Natural killer cell (primary cell): ENCODE measurements at places on chromosomes 16 and 17. TPM values are rescaled to one million over a fixed set of nuclear protein-coding genes. Genes with fewer than 3 reads are reported as not detected.
A peak's percentile ranks its signal among the peaks of the same experiment; 100 is the strongest.

Gene ORMDL3
- 61.6 TPM for total RNA-seq

Gene SLFN14
- 0.47 TPM for total RNA-seq

Gene GINS2
- total RNA-seq: 2.6 TPM

Gene MYL11
- 2.9 TPM for total RNA-seq

Gene ZNF778
- total RNA-seq: 14.1 TPM

Gene EME1
- total RNA-seq: 2.9 TPM

Gene TP53TG3B
- not detected for total RNA-seq

Gene C17orf75
- total RNA-seq: 13.3 TPM

Gene KRTAP2-2
- total RNA-seq: not detected

Gene DPEP2
- total RNA-seq: 61.8 TPM

DNA sequence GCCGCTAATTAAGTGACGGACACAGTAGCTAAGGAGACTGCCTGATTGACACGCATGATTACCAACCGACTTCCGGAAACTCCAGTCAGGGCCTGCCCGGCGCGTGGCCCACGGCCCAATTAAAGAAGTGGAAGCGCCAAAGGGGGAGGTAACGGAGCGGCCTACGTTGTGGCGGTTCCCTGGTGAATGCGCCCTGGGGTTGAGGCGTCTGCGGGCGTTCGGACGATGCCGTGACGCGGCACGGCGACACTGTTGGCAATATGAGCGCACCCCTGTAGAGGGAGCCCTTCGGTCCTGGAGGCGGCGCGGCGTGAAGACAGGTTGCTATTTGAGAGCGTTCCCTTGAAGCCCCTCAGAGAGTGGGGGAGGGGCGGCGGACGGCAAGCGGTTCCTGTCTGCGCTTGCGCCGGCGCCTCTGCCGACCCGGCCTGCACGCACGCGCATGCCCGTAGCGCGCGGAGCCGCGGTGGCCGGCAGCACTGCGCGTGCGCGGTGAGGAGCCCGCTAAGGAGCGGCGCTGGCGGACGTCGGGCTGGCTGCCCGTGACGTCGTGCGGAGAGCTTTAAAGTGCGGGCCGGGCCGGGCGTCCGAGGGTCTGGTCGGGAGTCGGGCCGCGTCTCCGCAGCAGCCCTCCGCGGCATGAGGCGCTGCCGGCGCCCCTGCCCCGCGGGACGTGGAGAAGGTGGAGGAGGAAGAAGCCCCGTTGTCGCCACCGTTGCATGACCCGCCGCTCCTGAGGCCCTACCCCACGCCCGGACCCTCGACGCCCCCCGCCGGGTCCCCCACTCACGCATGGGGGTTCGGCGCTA, at the start of gene ALKBH5:
TSS of gene ALKBH5 (plus strand) at position 495 of the 809 bp plus-strand sequence. CDS start 416 bp downstream, outside the sequence.
- DNase-seq: peak; percentile 99

- no peak for DNase-seq
These were observed 5.5 kb downstream of the VPS4A start for GRCh38 chr16:69316595-69317034.

- DNase-seq: no peak
These were observed 126.4 kb upstream of the MAF start for GRCh38 chr16:79726902-79727301.

DNA sequence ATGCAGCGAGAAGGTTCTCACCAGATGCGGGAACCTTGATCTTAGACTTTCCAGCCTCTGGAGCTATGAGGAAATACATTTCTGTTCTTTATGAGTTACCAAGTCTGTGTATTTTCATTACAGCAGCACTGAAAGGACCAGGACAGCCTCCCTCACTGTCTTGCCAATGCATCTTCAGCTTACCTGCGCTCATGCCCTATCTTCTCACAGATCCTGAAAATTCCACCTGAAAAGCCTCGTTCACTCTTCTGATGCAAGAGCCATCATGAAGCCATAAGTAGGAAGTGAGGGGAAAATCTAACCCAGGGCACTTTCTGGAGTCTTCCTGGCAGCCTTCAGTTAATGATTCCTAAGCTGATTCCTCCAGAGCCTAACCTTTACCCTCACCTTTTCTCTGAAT, 194.0 kb downstream of the SALL1 start:
- DNase-seq: no peak

DNA sequence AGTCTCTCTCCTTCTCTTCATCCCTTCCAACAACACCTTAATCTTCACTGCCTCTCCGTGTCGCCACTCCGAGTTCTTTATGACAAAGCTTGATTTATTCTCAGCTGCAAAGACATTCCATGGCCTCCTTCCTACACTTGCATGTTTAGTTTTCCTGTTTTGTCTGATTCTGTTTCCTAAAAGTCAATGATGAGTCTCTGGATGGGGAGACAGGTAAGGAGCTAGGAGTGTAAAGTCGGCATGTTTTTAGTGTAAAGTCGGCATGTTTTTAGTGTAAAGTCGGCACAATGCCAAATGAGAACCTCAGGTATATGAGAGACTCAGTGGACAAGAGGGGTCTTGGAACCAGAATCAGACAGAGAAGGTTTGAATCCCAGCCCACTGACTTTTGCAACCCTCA, 362.3 kb upstream of the EEF2KMT start:
- no peak for DNase-seq

GRCh38 chr17:82386255-82386831, 14.8 kb downstream of the UTS2R start:
- DNase-seq: no peak

- peak; percentile 34 for DNase-seq
These were observed 3.0 kb downstream of the FMNL1 start for GRCh38 chr17:45224671-45225050.

- DNase-seq: no peak
These were observed 390 bp downstream of the FOXL1 start for GRCh38 chr16:86578611-86579267.

- no peak for DNase-seq
These were observed 9.6 kb downstream of the CANT1 start for GRCh38 chr17:78999947-79000395.

- DNase-seq: no peak
These were observed 17.1 kb downstream of the PSKH1 start for GRCh38 chr16:67910158-67910557.

DNA sequence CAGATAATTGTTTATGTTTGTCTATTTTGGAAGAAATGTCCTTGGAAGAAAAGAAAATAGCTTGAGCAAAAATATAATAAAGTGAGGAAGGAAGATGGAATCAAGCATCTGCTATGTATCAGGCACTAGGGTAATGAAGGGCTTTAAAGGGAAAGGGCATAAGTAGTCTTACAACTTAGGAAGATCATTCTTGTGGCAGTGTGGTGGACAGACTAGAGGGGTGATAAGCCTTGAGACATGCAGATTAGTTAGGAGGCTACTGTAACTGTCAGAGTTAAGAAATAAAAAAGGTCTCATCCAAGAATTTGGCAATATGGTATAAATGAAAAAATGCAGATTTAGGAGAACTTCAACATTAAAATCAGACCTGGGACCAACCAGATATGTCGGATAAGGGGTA, 14.9 kb downstream of the FAM222B start:
- DNase-seq: no peak

- no peak for DNase-seq
These were observed 17.8 kb upstream of the KCNH6 start for GRCh38 chr17:63505341-63505740.

DNA sequence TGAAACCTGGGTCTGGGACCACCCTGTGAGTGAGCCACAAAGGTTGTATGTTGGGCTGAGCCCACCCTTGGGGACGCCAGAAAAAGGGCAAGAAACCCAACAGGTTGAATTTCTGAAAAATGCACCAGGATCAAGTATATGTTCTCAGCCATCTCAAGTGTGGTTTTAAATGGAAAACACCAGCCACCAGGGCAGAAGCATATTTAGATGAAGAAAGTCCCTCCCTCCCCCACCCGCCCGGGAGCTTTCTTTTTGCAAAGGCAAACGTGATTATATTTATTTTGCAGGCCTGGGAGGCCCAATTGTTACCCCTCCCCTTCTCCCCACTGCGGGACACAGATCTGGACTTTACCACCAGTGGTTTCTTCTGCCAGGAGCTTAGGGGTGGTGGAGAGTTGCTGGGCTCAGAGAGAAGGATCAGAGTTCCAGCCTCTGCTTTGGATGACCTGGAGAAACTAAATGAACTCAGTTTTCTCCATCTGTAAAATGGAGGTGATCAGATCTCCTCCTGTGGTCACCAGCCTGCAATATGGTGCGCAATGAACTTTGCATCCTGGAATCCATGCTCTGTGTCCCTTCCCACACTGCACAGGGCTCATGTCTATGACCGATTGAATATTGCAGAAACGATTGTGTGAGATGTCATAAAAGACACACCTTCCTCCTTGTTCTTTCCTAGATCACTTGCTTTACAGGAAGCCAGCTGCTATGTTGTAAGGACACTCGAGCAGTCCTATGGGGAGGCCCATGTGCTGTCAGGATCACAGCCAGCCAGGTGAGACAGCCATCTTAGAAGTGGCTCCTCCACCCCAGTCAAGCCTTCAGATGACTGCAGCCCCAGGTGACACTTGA, 21.0 kb upstream of the NGFR start:
- no peak for DNase-seq

DNA sequence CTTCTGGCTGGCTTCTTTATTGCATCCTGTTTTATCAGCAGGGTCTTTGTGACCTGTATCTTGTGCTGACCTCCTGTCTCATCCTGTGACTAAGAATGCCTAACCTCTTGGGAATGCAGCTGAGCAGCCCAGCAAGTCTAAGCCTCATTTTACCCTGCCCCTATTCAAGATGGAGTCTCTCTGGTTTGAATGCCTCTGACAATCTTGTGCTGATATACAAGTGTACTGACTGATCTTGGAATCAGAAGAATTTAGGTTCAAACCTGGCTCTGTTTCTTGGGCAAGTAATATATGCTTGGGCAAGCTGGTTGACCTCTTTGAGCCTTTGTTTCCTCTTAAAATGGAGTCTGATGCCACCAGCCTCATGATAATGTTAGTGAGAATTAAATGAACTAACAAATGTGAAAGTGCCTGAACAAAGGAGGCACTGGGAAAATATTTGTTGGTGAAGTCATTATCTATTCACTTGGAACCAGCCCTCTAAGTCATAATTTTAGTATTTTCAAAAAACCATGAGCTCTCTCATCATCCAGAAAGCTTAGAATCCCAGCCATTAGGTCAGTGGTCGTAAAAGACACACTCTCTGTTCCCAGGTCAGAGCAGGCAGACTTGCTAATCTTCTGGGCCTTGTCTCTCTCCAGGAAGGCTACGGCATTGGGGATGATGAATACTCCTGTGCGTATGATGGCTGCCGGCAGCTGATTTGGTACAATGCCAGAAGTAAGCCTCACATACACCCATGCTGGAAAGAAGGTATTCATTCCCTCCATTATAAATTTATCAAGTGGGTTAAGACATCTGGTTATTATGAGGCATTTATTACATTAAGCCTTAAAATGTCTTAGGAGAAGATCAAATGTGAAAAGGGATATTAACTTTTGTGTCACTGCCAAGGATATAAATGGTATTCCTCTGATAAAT, 18.1 kb upstream of the ARL2BP start:
- DNase-seq: no peak

GRCh38 chr17:6233339-6233738, 163.2 kb downstream of the WSCD1 start:
- no peak for DNase-seq

DNA sequence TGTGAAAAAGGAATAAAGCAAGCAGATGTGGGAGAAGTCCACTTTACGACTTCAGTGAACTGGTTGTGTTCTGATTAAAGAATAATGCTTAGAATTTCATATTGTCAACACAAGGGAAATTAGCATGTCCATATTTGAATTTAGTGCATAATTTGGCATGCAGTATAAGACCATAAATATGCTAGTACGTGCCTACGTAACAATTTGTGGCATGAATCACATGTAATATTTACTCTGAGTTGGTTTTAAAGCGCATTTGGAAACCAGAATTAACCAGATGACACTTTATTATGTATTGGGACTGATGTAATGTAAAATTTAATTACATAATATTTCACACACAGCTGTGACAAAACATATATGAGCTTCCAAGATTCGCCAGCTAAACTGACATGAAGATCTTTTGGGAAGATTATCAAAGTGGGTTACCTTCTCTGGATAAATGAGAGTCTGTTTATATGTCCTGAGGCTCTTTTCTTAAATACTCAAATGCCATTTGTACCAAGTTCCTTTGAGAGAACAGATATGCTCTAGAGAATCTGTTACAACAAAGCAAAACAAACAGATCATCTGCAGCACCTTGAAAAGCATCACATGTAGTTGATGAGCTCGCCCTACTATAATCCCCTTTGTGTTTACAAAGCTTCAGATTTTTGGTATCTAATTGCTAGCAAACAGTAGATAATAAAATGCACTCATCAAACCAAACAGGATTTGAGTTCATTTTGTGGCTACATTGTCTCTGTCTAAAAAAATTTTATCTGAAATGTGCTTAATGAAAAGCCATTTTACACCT, 1468.6 kb downstream of the CDH11 start:
- DNase-seq: no peak

GRCh38 chr16:67137605-67138004, 13.2 kb downstream of the B3GNT9 start:
- no peak for DNase-seq

DNA sequence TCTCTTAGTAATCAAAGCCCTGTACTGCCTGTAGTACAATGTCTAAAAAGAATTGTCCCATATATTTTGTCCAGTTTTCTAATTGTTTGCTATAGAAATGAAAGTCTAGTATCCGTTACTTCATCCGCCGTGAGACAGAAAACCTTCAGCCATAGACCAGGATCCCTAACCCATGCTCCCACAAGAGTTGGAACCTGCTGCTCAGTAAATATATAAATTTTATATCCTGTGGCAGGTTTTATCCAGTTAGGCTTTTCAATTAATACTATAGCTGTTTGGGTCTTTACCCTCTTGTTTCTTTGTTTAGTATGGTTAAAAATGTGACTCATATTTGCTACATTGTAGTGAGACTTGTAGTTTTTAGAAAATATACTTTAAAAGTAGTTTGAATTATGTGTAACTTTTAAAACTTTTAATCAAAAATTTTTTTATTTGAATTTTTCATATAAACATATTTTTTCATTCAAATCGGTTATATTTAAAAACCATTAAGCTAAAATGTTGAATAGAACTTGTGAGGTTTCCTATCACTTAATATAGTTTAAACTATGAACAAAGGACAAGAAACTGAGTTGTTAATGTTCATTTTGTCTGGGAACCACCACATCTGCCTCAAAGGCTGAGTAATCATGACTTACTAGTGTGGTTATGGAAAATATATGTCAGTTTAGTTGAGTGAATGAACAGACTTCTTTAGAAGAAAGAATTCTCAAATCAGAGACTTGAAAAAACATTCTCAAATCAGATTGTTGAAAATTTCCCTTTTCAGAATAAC, 54.8 kb downstream of the VMP1 start:
- DNase-seq: no peak

DNA sequence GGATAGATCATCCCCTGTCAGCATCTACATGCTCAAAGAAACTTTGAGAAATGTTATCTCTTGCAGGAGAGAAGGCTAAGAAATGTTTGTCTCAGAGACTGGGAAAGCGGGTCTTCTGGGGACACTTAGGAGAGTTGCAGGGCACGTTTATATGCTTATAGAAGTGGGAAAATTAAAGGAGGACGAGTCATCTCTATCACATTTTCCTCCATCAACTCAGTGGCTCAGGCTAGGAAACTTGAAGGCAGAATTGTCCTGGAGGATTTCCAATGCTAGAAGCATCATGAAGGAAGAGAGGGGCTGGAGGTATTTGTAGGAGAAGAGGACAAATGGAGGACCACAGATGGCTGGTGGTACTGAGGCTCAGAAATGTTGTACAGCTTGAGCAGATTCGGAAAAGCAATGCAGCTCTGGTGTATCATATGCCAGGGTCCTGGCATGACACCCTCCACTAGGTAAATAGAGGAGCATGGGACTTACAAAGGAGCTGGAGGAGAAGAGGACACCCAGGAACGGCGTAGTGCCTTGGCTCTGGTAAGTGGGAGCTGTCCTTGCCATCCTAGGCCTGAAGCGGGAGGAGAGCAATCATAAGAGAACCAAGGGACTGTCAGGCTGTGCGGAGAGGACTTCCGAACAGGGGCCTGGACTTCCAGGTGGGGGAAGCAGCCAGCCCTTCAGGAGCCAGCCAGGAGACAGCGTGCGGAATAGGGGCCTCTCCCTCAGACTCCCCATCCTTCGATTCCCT, 4.5 kb upstream of the HS3ST3B1 start:
- no peak for DNase-seq
